ENCODE measurements at places on chromosomes 3 and 15.

DNA sequence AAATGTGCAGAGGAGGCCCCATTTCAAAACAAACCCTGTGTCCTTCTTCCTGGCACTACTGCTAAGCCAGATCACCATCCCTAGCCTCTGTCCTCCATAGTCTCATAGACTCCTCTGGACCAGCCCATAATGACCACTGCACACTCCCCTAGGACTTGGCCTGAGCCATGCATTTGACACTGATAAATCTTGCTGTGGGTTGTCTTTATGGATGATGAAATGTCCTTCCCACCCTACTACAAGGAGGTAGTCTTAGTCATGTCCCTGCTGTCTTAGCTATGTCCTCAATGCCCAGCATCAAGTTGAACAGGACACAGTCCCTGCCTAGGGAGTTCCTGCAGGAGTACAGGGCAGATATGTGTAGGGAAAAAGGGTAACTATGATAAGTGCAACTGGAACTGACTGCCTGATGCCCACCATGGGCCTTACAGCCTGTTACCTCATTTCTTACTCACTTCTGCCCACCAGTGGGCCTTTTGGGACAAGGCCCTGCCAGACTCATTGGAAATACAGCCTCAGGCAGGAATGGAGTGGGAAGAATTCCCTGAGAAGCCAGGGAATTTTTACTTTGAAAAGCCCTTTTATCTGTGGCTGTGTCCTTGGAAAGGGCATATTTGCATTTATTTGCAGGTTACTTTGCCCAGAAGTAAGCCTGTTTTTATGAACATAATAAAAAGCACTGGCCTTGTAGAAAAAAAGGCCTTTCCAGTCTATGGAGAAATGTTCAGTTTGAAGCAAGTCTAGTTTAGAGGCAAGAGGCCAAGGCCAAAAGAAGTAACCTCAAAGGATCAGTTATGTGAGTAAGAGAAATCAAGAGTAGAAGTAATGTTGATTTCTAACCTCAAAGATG, 199.6 kb upstream of the EIF1B start:
- DNase-seq, result peak; percentile 55

GRCh38 chr15:86840996-86841395, 761.3 kb downstream of the AGBL1 start:
- no peak for DNase-seq

- DNase-seq, result no peak
Measured at GRCh38 chr15:35102186-35102585, 17.1 kb upstream of the NANOGP8 start.

DNA sequence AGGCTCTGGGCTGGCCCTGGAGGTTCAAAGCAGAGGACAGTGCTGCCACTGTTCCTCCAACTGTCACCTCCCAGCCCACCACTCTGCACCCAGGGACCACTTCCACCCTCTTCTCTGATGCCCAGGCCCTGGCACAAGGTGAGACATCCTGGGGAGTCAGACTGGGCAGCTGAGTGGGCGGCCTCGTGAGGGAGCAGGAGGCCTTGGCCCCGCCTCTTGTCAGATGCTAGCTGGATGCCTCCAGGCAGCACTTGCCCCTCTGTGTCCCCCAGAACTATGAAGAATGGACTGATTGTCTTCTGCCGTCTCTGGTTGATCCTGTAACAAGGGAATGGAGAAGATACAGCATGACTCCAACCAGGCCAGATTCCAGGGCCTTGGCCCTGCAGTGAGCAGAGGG, 191.0 kb upstream of the LINGO1 start:
- DNase-seq, result no peak

GRCh38 chr3:98980915-98981596, 79.6 kb upstream of the DCBLD2 start:
- DNase-seq, result peak; percentile 78

GRCh38 chr3:186510374-186511079, 33.7 kb downstream of the CRYGS start:
- DNase-seq, result no peak

DNA sequence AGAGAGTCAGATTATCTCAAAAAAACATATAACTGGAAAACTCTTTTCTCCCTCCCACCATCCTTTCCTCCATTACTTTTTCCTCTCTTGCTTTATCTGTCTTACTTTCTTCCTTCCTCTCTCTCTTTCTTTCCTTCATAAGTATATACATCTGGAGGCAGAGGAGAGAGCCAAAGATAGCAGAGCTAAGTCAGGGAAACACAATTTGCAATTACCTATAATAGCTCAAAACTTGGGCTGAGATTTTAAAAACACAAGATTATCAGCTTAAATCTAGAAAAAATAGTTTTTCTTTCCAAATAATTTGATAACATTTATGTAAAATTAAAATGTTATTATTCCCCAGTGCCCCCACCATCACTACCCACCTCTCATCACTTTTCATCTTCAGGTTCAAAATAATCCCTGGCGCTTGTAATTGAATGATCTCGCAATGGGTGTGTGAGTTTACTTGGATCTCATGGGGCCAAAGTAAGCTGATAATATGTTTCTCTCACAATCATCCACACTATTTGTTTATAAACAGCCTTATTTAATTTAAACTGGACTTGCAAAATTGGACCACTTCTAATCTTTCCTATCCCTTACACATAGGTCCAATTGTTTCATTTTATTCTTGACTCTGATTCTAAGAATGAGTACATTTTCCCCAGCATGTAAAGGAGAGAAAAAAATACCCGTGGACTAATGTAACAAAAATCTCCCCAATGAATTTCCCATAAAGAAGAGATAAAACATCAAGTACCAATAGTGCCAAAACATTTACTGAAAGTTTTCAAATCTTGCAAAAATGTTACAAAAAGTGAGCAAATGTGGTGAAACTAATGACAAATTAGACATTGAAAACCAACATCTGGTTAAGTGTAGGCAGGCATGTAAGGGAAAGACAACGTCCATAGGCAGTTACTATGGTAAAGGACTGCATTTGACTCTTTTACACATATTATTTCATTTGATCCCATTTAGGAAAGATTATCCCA, 236.9 kb downstream of the DTWD1 start:
- no peak for DNase-seq

DNA sequence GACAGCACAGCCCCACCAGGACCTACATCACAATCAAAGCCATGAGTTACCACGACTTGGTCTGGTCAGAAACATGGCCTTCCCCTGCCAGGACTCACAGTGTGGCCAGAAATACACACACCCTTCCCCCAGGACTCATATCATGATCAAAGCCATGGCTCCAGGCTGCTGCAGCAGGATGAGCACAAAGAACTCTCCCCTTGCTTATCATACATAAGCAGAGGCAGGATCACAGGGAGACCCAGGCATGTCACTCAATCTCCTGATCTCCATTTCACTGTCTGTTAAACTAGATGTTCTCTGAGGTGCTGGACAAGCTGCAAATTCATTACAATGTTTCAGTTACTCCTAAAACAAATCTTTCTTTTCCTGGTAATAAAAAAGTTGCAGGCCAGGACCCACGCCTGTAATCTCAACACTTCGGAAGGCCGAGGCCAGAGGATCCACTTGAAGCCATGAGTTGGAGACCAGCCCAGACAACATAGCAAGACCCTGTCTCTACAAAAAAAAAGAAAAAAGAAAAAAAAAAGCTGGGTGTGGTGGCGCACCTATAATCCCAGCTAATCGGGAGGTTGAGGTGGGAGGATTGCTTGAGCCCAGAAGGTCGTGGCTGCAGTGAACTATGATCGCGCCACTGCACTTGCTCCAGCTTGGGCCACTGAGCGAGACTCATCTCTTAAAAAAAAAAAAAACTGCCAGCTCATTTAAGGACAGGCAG, 1.2 kb downstream of the PFKFB4 start:
- peak; percentile 18 for DNase-seq

DNA sequence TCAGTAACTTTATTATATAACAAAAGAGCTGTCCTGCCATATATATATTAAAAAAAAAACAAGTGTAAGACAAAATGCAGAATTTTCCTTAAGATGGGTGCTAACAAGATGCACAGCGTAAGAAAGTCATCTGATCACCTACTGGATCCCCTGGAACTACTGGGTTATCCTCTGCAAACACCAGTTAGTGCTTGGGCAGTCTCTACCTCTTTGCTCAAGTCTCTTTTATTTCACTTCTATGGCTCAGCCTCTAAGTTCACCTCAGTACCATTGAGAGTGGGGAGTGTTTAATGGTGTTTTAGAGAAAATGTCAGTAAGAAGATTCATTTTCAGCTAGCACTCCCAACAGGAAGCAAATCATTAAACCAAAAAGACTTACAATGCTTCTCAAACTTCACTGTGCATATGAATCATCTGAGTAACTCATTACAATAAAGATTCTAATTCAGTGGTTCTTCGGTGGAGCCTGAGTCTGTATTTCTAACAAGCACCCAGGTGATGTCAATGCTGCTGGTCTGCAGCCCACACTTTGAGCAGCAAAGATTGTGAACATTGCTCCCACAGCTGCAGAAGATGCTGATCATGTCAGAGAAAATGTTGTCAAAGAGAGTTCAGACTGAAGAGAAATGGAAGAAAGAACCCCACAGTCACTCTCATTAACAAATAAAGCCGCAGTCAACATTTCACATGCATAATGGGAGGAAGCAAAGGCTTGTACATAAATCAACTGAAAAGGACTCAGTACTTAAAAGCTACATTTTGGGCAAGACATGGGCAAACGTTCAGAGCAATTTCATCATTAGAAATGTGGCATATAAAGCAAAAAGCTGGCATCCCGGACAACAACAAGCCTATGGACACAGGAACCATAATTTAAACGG, 227.1 kb upstream of the ATP11B start:
- DNase-seq, result no peak

DNA sequence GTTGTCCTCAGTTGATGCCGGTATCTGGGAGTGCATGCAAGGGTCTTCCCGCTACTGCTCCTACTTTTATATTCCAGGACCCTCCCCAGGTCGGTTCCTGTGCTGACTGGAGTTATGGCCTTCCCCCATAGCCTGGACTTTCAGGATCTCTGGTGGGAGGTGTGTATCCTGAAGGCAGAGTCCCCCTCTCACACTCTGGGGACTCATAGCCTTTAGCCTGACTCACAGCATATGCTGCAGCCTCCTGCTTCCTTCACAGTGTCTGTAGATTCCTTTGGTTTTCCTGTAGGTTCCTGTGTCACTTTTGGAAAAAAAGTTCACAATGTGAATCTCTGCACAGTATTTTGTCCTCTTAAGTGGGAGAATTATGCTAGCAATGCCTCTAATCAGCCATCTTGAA, 180.6 kb upstream of the RBMS3 start:
- no peak for DNase-seq
